ENCODE measurements at places on chromosomes 12 and 14. TPM values are rescaled to one million over a fixed set of nuclear protein-coding genes. Genes with fewer than 3 reads are reported as not detected.

IKZF4 gene
- 4.9 TPM for polyA plus RNA-seq

PZP gene
- polyA plus RNA-seq, result 0.09 TPM

NID2 gene
- polyA plus RNA-seq, result 25.9 TPM

P2RX2 gene
- polyA plus RNA-seq, result 1.5 TPM

All from adipose tissue (tissue), 3 donors.